ENCODE measurements at places on chromosomes 2 and 18. TPM values are rescaled to one million over a fixed set of nuclear protein-coding genes. Genes with fewer than 3 reads are reported as not detected.

The KCNG2 gene
- not detected for total RNA-seq

The DYSF gene
- total RNA-seq: 36.6 TPM

The AQP12B gene
- total RNA-seq: not detected

The FSHR gene
- not detected for total RNA-seq

The OXER1 gene
- not detected for total RNA-seq

The RAD51AP2 gene
- not detected for total RNA-seq

The C2orf80 gene
- total RNA-seq: not detected

The FAHD2B gene
- total RNA-seq: 14.3 TPM

The TNS1 gene
- 2.1 TPM for total RNA-seq

The PLCL1 gene
- 0.95 TPM for total RNA-seq

The HOXD1 gene
- total RNA-seq: not detected

The SS18 gene
- total RNA-seq: 81.4 TPM

The TNFRSF11A gene
- total RNA-seq: 15.0 TPM

DNA sequence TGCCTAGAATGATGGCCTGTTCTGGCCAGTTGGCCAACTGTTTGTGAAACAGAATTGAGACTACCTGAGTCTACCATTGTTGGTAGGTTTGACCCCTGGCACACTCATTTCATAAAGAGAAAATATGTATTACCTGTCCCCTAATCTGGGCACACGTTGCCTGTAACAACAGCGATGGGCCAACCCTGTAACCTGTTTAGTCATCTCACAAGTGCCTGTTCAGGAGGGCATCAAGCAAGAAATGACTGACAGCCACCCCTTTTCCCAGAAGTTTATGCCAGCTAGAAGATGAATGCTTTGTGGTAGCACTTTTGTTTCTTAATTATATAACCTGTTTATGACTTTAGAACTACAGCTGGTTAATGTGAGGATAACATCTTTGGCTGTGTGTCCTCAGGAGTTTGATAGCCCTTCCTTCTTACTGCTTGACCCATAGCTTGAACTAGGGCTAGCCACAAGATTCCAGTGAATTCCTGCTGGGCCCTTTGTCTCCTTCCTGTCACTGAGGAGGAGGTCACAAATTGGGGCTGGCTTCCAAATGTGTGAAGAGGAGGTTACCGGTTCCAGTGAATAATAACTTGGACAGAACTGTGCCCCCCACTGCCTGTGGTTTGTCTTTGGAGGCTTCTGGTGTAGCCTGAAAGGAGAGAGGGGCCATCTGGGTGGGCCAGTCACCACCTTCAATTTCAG lies 273.9 kb upstream of the EPAS1 start:
- no peak for DNase-seq

DNA sequence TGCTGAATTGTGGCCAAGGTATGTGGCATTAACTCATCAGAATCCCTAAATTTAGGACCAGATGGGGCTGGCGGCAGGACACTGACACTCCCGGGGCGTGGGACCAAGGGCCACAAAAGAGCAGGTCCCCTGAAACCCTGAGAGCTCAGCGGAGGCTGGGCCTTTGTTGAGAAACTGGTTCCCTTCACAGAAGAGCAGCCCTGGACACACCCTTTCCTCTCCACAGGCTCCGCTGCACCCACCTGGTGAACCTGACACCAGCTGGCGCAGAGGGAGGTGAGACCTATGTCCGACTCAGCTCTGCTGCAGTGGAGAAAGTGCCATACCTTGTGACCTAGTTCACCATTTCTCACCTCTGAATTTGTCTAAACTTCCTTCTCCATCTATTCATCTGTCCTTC lies 119.5 kb downstream of the RTP5 start:
- DNase-seq: no peak

GRCh38 chr2:68385220-68385906 lies 20.3 kb downstream of the PLEK start:
- peak; percentile 91 for DNase-seq

GRCh38 chr18:67582488-67582887 lies 66.0 kb upstream of the DSEL start:
- DNase-seq: no peak

- DNase-seq: no peak
Observed at GRCh38 chr2:224731665-224732064, 15.5 kb upstream of the CCDC195 start.

GRCh38 chr2:198054299-198054698 lies 249.9 kb downstream of the PLCL1 start:
- no peak for DNase-seq

- no peak for DNase-seq
Observed at GRCh38 chr2:167842047-167842446, 405.3 kb downstream of the STK39 start.

DNA sequence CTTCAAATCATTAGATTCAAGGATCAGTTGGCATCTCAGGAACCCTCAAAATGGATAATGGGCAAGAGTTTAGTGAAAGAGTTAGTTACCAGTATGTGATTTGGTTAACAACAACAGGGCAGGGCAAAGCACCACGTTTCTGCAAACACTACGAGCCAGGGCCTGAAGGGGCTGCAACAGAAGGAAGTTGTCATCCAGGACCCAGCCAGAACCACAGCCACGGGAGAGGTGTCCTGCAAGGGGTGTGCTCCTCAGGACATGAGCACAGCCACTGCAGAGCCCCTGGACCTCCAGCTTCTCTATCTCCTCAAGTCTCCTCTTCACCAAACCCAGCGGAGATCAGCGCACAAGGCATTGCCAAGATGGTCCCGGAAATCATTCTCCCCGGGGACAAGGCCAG lies 173.3 kb upstream of the PIEZO2 start:
- no peak for DNase-seq

GRCh38 chr2:231332388-231332787 lies 63.1 kb upstream of the B3GNT7 start:
- DNase-seq: no peak

DNA sequence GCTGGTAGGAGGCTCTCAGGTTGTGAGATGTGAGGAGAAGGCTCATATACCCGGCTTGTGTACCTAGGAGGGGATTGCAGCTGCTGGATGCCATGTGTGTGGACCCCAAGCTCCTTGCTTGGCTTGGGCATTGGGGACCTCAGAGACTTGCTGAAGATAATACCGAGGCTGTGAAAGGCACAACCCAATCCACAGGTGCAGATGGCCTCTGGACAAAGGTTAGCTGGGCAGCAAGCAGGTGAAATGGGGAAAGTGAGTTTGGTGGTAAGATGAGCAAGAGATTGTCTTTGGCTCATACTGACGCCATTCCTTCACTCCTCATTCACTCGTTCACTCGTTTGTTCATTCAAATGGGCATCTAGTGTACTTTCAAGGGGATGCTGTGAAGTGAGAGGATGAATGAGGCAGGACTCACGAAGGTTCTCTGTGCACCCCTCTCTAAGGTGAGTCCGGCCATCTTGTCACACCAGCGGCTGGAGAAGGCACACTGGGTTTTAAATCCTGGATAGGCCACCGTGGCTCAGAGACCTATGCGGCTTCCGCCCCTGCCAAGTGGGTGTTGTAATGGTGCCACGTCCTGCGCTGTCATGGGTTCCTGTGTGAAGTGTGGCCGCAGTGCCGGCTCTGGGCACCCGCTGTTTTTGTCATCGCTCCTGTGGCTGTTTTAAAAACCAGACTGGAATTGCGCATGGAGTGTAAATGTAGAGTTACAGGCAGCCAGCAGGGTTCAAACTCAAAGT lies 13.7 kb downstream of the FBLN7 start:
- DNase-seq: no peak

DNA sequence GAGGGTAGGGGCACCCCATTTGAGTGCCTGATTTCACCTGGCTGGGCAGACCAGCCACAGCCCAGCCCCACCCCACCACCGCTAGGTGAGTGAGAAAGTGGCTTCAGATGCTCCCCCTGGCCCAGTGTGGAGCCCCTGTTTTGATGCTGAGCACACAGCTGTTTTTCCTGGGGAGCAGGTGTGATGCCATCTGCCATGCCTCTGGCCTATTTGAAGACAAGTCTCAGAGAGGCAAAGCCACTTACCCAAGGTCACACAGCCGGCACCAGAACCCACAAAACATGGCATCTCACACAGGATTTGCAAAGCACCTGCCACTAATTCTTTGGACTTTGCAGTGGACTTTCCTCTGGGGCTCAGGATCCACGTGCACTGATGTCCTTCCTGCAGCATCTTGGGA lies 131.3 kb downstream of the INHBB start:
- DNase-seq: no peak

GRCh38 chr18:75141166-75141565 lies 67.8 kb downstream of the PTGR3 start:
- no peak for DNase-seq

DNA sequence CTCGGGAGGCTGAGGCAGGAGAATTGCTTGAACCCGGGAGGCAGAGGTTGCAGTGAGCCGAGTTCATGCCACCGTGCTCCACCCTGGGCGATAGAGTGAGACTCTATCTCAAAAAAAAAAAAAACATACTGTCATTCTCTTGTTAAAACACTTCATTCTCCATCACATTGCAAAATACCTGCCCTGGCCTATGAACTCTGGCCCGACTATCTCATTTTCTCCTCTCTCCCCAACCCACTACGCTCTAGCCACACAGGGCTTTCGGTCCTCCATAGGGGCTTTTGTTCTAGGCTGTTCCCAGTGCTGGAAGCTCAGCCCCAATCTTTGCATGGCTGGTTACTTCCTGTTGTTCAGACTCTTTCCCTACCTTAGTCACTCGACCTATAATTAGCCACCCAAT lies 10.3 kb downstream of the CEP76 start:
- DNase-seq: no peak

DNA sequence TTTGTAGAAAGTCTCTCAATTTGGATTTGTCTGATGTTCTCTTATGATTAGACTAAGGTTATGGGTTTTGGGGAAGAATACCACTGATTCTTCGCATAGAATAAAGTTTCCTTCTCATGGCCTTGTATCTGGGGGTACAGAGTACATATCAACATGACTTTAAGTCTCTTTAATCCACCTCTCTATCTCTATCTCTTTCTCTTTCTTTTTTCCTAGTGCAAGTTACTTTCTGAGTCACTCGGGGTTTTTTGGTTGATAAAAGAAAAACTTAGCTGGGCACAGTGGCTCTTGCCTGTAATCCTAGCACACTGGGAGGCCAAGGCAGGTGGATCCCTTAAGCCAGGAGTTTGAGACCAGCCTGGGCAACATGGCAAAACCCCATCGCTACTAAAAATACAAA lies 100.1 kb upstream of the MAP4K3 start:
- DNase-seq: no peak

GRCh38 chr2:234491281-234491680 lies 5.6 kb downstream of the ARL4C start:
- no peak for DNase-seq

Data from natural killer cell treated with Interleukin-12 subunit alpha and Interleukin-12 subunit beta and Interleukin-15 and Interleukin-18, amount 100 ng/mL, for 72 hours (primary cell).